ENCODE measurements at places on chromosomes 2 and 18. TPM values are rescaled to one million over a fixed set of nuclear protein-coding genes. Genes with fewer than 3 reads are reported as not detected.

GRCh38 chr2:62141142-62141740 is 54.7 kb upstream of the B3GNT2 start:
- no peak overlapping the region for H3K27ac ChIP-seq
- no peak overlapping the region for H3K4me3 ChIP-seq
- peaks cover 13% of the 10 kb centered on the region for H3K4me1 ChIP-seq
- no peaks in the 10 kb centered on the region for H3K36me3 ChIP-seq
- no peaks in the 10 kb centered on the region for H3K27me3 ChIP-seq
- DNase-seq: no peak

DNA sequence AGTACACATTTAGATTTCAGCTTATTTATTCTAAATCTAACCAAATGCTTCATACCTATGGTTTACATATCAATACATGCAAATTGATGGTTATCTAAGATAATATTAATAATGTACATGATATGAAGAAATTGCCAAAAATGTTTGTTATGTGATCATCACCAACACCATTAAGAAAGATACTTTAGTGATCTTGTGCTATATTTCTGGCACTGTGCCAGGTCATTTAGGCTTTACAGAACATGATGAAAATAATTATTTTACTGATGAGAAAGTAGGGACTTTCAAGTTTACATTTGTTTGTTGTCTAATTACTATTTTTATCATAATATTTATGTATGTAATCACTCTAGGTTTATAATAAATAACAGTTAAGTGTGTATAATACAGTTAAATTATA is 158.3 kb downstream of the GULP1 start:
- no peaks in the 10 kb centered on the region for H3K27me3 ChIP-seq
- H3K36me3 ChIP-seq: no peaks in the 10 kb centered on the region
- no peak overlapping the region for H3K4me3 ChIP-seq
- DNase-seq: no peak

DNA sequence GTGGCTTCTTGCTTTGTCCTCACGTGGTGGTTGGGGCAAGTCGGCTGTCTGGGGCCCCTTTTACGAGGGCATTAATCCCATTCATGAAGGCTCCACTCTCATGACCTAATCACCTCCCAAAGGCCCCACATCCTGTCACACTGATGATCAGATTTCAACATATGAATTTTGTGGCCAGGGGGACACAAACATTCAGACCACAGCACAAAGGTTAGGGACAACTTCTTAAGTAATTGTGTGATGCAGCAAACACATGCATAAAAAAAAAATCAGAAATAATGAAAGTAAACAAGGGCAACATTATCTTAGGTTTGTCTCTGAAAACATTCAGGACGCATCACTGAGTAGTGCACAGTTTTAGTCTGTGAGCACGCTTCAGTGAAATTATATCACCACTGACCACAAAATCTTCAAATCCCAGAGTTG is 54.2 kb upstream of the FRZB start:
- peaks cover 46% of the 10 kb centered on the region for H3K4me1 ChIP-seq
- H3K36me3 ChIP-seq: peaks cover 60% of the 10 kb centered on the region
- H3K27me3 ChIP-seq: no peaks in the 10 kb centered on the region
- no peak overlapping the region for H3K27ac ChIP-seq
- H3K4me3 ChIP-seq: no peak overlapping the region

- H3K27ac ChIP-seq: no peak overlapping the region
- no peak overlapping the region for H3K4me3 ChIP-seq
- H3K4me1 ChIP-seq: no peaks in the 10 kb centered on the region
- no peak for DNase-seq
- no peaks in the 10 kb centered on the region for H3K36me3 ChIP-seq
Measured at GRCh38 chr2:145599756-145600155, 1079.8 kb upstream of the ZEB2 start.

The POLE4 gene
- total RNA-seq: 22.1 TPM

GRCh38 chr2:401019-401679 is 113.3 kb upstream of the ALKAL2 start:
- no peak overlapping the region for H3K27ac ChIP-seq
- no peaks in the 10 kb centered on the region for H3K36me3 ChIP-seq
- H3K4me1 ChIP-seq: no peaks in the 10 kb centered on the region
- H3K4me3 ChIP-seq: no peak overlapping the region

- no peak overlapping the region for H3K4me3 ChIP-seq
- no peak for DNase-seq
- H3K36me3 ChIP-seq: no peaks in the 10 kb centered on the region
- H3K27ac ChIP-seq: no peak overlapping the region
- no peaks in the 10 kb centered on the region for H3K27me3 ChIP-seq
- H3K4me1 ChIP-seq: peaks cover 67% of the 10 kb centered on the region
Measured at GRCh38 chr18:7466190-7466589, 100.9 kb upstream of the PTPRM start.

The EVA1A gene
- not detected for total RNA-seq

DNA sequence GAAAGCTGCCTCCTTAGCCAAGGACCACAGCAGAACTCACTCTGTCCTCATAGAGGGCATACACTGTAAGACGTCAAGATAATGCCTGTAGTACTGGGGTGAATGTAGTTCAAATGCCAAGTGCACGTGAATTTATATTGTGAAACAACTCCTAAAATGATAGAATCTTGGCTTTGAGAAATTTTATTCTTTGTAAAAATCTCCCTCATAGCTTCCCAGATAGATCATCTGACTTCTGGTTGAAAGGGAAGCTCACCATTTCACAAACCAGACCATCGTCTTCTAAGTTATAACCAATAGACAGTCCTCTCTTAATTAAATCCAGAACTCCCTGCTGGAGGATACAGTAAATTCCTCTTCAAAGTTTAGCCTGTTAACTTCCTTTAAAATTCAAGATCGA is 110.9 kb upstream of the MSTN start:
- H3K27ac ChIP-seq: no peak overlapping the region
- H3K4me3 ChIP-seq: no peak overlapping the region
- H3K27me3 ChIP-seq: no peaks in the 10 kb centered on the region
- peaks cover under 1% of the 10 kb centered on the region for H3K4me1 ChIP-seq
- no peak for DNase-seq

GRCh38 chr2:196566961-196567666 is 72.4 kb upstream of the CCDC150 start:
- H3K27me3 ChIP-seq: no peaks in the 10 kb centered on the region
- H3K27ac ChIP-seq: no peak overlapping the region
- DNase-seq: no peak
- H3K4me3 ChIP-seq: no peak overlapping the region
- H3K36me3 ChIP-seq: no peaks in the 10 kb centered on the region

DNA sequence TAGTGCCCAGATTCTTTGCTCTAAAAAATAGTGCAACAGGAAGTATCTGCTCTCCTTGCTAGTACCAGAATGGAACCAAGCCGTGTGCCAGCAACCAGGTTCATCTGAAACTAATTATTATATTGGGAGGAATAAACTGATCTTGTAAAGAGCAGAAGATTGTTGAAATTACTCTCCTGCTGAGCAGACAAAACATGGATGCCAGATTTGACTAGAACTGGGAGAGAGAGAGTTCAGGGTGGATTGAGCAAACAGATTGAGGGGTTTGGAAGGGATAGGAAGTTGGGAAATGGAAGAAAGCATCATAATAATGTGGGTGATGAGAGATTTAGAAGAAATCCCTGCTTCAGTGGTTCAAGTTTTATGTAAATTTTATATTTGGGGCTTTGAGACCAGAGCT is 160.1 kb upstream of the RASGRP3 start:
- DNase-seq: no peak
- no peaks in the 10 kb centered on the region for H3K27me3 ChIP-seq
- H3K27ac ChIP-seq: peak overlapping the region; percentile 12
- peaks cover 75% of the 10 kb centered on the region for H3K4me1 ChIP-seq
- no peak overlapping the region for H3K4me3 ChIP-seq

- H3K27ac ChIP-seq: no peak overlapping the region
- no peaks in the 10 kb centered on the region for H3K27me3 ChIP-seq
- DNase-seq: no peak
- no peak overlapping the region for H3K4me3 ChIP-seq
- no peaks in the 10 kb centered on the region for H3K4me1 ChIP-seq
Measured at GRCh38 chr18:9240270-9240669, 94.3 kb upstream of the TWSG1 start.

The LGALSL gene
- total RNA-seq: 18.7 TPM

DNA sequence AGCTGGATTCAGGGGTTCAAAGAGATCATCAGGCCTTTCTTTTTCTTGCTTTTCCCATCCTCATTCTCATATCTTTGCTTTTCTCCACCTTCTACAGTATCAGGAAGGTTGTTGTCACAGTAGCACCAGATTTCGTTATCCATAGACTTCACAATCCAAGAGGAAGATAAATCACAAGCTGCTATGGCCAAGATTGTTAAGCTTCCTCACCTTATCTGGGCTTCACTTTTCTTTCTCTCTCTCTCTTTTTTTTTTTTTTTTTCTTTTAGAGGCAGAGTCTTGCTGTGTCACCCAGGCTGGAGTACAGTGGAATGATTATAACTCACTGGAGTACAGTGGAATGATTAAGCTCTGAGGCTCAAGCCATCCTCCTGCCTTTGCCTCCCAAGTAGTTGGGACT is 93.5 kb downstream of the TTC27 start:
- H3K27ac ChIP-seq: no peak overlapping the region
- H3K4me1 ChIP-seq: peaks cover 22% of the 10 kb centered on the region
- no peak for DNase-seq
- no peaks in the 10 kb centered on the region for H3K27me3 ChIP-seq

The TEX44 gene
- total RNA-seq: not detected

The GALNT14 gene
- total RNA-seq: 1.0 TPM

- H3K27ac ChIP-seq: peak overlapping the region; percentile 15
- peaks cover 20% of the 10 kb centered on the region for H3K4me1 ChIP-seq
- H3K27me3 ChIP-seq: no peaks in the 10 kb centered on the region
- H3K4me3 ChIP-seq: no peak overlapping the region
Measured at GRCh38 chr2:208356846-208357574, 49.6 kb upstream of the PTH2R start.

DNA sequence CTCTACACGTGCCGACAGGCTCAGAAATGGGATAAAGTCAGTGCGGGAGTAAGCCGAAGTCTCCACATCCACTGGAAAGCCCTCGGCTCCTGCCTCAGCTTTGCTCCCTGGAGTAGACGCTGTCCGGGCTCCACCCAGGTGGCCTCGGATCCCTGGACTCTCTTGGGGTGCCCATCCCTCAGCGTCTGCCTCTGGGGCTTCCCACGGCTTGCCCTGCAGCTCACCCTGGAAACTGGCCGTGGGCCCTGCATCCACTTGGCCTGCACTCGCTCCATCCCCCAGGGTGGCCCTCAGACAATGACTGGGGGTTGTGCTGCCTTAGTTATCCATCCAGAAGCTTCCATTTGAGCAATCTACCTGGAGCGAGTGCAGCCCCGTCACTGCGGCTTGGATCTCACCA is 36.2 kb upstream of the TAF1B start:
- H3K27ac ChIP-seq: no peak overlapping the region
- no peaks in the 10 kb centered on the region for H3K36me3 ChIP-seq
- DNase-seq: no peak
- H3K27me3 ChIP-seq: no peaks in the 10 kb centered on the region

DNA sequence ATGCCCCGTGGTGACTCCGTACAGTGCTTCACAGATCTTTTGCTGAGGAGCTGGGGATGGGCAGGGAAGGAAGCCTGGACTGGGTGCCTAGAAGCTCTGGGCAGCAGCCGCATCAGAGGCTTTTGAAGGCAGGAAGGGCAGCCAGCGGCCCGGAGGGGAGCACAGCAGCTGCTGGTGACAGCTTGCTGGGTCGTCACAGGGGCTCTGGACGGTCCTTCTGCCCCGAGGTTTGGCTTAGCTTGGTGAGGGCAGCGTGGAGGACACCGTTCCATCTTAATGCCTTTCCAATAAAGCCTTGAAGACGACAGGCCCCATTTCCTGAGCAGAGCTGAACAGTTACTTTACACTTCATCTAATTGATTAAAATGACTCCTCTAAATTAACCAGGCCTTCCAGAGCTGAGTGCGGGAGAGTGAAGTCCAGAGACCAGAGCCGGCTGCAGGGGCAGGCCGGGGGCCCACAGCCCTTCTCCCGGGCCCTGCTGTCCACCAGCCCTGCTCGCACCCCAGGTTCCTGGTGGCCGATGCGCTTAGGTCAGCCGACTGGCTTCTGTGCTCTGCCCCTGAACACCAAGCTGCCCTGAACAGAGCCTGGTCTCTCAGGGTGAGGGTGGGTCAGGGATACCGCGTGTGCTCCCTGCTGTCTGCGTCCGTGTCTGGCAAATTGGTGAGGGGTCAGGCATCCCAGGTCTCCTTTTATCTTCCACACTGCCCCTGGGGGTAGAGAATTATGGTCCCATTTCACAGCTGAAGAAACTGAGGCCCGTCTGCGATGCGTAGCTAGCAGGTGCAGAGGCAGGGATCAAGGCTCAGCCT is 43.5 kb downstream of the RRM2 start:
- no peak for DNase-seq
- H3K4me3 ChIP-seq: no peak overlapping the region
- no peaks in the 10 kb centered on the region for H3K27me3 ChIP-seq
- no peak overlapping the region for H3K27ac ChIP-seq
- no peaks in the 10 kb centered on the region for H3K36me3 ChIP-seq

GRCh38 chr2:120343433-120344105 is 2.4 kb upstream of the INHBB start:
- H3K27me3 ChIP-seq: peaks cover 63% of the 10 kb centered on the region
- peak; percentile 94 for DNase-seq
- no peaks in the 10 kb centered on the region for H3K36me3 ChIP-seq
- H3K4me1 ChIP-seq: peaks cover 36% of the 10 kb centered on the region

The CCDC68 gene
- 4.1 TPM for total RNA-seq
